ENCODE measurements at places on chromosomes 1 and 21. TPM values are rescaled to one million over a fixed set of nuclear protein-coding genes. Genes with fewer than 3 reads are reported as not detected.

GRCh38 chr1:220498188-220498587, 29.7 kb upstream of the MARK1 start:
- DNase-seq, result no peak

- DNase-seq, result peak; percentile 69
These were observed 37.8 kb downstream of the SGIP1 start for GRCh38 chr1:66571789-66572188.

GRCh38 chr21:38012672-38013071, 96.4 kb upstream of the KCNJ6 start:
- no peak for DNase-seq

GRCh38 chr1:4797429-4797828, 143.0 kb downstream of the AJAP1 start:
- no peak for DNase-seq

DNA sequence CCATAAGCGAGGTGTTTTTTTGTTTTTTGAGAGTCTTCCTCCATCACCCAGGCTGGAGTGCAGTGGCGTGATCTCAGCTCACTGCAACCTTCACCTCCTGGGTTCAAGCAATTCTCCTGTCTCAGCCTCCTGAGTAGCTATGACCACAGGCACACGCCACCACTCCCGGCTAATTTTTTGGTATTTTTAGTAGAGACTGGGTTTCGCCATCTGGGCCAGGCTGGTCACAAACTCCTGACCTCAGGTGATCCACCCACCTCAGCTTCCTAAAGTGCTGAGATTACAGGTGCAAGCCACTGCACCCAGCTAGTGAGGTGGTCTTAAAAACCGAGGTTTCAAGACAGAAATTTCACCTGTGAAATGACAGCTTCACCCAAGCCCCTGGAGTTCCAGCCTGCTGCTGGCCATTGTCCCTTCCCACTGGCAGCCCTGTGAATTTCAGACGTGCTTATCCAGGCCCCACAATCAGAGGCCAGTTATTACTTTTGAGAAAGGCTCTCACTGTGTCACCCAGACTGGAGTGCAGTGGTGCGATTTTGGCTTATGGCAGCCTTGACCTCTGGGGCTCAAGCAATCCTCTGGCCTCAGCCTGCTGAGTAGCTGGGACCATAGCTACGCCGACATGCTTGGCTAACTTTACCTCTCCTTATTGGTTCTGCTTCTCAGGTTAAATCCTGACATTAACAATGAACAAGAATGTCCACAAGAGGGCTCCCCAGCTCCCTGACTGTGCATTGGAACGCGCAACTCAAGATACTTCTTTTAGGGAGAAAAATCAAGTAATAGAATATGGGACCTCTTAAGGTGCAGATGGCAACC, 19.4 kb downstream of the ENO1 start:
- DNase-seq, result peak; percentile 67

- peak; percentile 23 for DNase-seq
These were observed 99.5 kb downstream of the CASZ1 start for GRCh38 chr1:10696977-10697376.

GRCh38 chr1:62426237-62426636, 10.6 kb upstream of the USP1 start:
- no peak for DNase-seq

DNA sequence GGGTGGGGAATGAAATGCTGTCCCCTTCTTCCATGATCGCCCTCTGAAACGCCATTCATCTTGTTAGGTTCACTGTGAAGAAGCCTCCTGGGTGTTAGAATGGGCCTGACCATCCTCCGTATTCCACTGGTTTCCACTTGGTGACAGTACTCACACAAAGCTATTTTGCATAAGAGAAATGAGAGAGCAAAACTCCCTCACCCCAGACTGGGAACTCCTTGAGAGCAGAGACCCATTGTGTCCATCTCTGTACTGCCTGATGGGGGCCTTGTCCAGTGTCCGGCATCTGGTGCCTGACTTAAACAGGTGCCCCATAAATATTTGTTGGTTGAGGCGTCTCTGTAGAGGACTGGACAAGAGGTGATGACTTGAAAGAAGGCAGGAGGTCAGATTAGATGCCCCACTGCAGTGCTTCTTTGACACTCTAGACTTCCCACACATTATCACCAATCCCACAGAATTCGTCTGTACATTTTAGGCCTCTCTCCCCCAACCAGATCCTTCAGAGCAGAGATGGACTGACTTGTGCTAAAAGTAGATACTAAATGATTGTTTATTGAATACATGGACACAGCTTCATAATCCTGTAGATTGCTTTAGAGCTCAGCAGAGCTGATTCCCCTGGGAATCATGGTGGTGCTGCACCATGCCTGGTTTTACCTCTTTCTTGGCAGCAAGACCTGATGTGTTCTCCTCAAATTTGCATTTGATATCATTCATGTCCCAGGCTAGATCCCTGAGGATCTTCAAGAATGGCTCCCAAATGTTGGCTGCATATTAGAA, 22.4 kb upstream of the KCNA2 start:
- no peak for DNase-seq

DNA sequence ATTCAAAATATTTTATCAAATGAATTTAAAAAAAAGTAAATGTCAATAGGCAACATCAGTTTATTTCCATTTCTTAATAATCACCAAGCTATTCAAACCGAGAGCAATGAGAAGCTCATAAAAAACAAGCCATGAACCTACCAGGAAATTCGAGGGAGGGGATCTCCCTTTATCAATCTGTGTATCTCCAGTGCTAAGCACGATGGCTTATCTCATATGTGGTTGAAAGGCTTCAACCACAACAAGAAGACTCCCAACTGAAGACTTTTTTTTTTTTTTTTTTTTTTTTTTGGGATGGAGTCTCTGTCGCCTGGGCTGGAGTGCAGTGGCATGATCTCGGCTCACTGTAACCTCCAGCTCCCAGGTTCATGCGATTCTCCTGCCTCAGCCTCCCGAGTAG, 833.3 kb downstream of the USP25 start:
- no peak for DNase-seq

GRCh38 chr1:67304023-67304422, 3.6 kb upstream of the IL12RB2 start:
- DNase-seq, result no peak

- DNase-seq, result no peak
These were observed 1126.9 kb downstream of the KCNT2 start for GRCh38 chr1:195481293-195481692.

DNA sequence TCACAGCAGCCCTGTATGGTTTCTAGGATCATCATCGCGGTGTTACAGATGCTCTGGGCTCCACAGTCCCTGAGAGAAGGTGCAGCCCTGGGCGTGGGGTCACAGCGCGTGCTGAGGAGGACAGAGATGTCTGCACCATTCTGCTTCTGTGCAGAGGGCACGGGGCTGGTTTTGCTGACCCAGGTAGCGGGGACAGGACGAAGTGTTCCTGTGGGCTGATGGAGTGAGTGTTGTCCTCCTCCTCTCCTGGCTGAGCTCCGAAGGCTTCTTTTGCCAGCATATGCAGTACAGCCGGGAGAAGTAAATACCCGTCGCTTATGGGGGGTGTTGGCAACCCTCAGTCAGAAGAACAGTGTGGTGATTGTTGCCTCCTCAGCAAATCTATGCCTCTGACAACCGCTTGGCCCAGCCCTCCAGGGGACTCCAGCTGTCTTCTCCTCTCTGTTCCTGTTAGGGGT, 101.5 kb downstream of the DDX20 start:
- DNase-seq, result no peak

GRCh38 chr1:221776495-221777301, 34.8 kb upstream of the DUSP10 start:
- no peak for DNase-seq

GRCh38 chr1:150102986-150103385, 35.4 kb downstream of the VPS45 start:
- DNase-seq, result no peak

DNA sequence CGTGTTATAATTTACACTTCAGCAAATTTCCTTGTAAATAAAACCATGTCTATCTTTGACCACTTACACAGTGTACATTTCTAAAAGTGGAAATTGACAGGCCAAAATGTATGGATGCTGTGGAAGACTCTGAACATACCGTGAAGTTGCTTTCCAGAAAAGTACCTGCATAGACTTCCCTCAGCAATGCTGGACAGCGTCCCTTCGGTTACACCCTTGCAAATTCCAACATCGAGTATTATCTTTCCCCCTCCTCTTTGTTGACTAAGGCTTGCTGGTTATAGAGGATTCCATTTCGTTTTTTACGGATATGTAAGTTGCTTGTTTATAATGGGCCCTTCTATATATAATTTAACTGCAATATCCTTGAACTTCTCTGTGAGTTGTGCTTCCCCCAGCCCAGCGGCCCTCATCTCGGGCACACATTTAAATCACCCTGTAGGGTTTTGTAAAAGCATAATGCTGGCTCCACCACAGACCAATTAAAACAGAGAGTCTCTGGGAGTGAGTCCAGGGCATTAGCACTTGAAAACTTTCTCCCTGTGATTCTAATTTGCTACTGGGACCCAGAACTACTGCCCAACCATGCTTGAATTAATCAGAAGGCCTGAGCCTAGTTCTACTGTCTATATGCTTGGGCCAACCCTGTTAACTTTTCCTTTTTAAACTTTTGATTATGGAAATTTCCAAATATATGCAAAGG, 230.3 kb downstream of the GRIK3 start:
- no peak for DNase-seq

- no peak for DNase-seq
These were observed 30.5 kb upstream of the IFI16 start for GRCh38 chr1:158979229-158979628.

DNA sequence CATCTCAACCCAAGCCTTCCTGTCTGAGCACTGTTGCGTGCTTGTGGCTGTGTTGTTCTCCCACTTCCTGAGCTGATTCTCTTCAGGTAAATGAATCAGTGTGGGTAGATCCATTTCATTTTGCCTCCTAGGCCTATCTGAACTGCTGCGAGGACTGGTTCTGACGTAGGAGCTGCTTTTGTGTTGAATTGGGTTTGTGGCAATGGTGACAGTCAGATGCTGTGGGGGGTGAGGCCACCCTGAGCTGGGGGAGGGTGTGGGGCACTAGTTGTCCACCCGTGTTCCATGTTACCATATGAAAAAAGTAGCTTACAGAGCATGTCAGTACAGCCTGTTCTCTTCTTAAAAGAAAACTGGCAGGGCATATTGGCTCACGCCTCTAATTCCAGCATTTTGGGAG, 81.5 kb downstream of the MRPS6 start:
- no peak for DNase-seq

DNA sequence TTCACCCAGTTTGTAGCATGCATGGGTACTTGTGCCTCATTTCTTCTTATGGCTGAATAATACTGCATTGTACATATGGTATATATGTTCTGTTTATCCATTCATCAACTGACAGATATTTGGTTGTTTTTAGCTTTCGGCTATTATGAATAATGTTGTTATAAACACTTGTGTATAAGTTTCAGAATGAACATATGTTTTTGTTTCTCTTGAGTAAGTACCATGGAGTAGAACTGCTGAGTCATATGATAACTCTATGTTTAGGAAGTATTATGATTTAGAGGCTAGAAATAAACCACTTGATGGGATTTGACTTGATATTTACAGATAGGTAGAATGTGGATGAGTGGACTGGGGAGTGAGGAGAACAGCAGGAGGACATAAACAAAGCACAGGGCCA, 48.6 kb downstream of the WNT2B start:
- DNase-seq, result peak; percentile 62

DNA sequence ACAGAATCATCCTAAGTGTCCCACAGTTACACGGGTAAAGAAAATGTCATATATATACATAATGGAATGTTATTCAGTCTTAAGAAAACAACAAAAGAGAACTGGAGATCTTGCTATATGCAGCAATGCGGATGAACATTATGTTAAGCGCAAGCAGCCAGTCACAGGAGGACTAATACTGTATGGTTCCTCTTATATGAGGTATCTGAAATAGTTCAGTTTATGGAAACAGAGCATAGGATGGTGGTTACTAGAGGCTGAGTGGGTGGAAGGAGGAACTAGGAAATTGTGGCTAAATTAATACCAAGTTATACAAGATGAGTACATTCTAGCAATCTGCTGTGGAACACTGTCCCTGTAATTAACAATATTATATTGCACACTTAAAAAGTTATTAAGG, 834.3 kb downstream of the KCNT2 start:
- no peak for DNase-seq

DNA sequence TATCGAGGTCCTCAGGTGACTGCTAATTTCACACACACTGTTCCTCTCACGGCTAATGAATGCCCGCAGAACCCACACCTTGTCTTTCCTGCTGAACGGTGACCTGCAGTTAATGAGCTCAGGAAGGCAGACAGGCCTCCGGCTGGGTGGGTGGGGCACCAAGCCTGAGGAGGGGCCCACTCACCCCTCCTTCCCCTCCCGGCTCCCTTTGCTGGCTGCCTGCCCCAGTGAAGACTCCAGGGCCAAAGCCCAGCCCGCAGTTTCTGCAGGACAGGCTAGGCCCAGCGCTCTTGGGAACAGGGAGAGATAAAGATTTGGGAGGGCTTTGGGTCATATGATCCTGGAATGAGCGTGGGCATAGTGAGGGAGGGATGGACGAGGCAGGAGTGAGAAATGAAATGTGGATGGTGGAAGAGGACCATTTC, 26.4 kb downstream of the FOXO6 start:
- DNase-seq, result peak; percentile 15

- peak; percentile 19 for DNase-seq
These were observed 15.1 kb downstream of the KIAA1614 start for GRCh38 chr1:180927841-180928240.

GRCh38 chr1:163161841-163162240, 40.9 kb downstream of the RGS5 start:
- DNase-seq, result no peak

DNA sequence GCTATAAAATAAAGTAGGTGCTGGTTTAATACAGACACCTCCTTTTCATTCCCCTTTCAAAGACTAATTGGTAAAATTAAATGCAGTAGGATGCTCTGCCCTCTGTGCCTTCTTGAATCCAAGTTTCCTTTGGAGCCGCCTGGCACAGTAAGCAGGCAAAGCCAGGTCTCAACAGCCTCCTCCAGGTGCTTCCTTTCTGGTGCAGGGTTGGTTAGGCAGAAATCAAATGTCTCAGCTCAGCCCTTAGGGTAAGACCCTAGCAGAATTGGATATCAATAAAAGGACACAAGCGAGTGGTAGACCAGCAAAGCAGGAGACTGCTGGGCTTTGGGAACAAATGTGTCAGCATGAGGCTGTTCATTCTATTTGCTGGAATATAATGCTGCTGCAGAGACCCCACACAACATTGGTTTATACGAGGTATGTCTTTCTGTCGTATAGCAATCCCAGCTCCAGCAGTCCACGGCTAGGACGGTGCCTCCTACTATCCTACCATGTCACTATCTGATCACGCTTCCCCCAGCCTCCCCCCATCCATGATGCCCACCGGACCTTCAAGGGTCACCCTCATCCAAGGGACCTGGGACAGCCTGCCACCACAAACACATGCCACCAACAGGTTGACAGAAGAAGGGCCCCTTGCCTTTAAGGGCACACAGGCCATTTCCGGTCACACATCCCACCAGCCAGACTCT, 58.4 kb downstream of the CAPN2 start:
- no peak for DNase-seq

The KRTAP10-7 gene
- not detected for total RNA-seq

The RAD54L gene
- 4.8 TPM for total RNA-seq

The HYI gene
- total RNA-seq, result 25.0 TPM

The ESRRG gene
- 0.56 TPM for total RNA-seq

The TARDBP gene
- 36.7 TPM for total RNA-seq

The ZNF691 gene
- 15.3 TPM for total RNA-seq

The CIART gene
- 13.9 TPM for total RNA-seq

The OLIG2 gene
- not detected for total RNA-seq

The AIM2 gene
- total RNA-seq, result not detected

The GAS5 gene
- total RNA-seq, result 450 TPM
